ENCODE measurements at places on chromosomes 13 and 19. TPM values are rescaled to one million over a fixed set of nuclear protein-coding genes. Genes with fewer than 3 reads are reported as not detected.

GRCh38 chr13:50650592-50651504 is 192.6 kb downstream of the DLEU7 start:
- no peak for DNase-seq

The AMER2 gene
- 0.01 TPM for polyA plus RNA-seq

GRCh38 chr13:33381906-33382305 is 96.4 kb upstream of the STARD13 start:
- no peak for DNase-seq

- DNase-seq, result no peak
These were observed 31.3 kb upstream of the ISYNA1 start for GRCh38 chr19:18469069-18469846.

The ZNF541 gene
- polyA plus RNA-seq, result 0.25 TPM

The CABP5 gene
- polyA plus RNA-seq, result not detected

DNA sequence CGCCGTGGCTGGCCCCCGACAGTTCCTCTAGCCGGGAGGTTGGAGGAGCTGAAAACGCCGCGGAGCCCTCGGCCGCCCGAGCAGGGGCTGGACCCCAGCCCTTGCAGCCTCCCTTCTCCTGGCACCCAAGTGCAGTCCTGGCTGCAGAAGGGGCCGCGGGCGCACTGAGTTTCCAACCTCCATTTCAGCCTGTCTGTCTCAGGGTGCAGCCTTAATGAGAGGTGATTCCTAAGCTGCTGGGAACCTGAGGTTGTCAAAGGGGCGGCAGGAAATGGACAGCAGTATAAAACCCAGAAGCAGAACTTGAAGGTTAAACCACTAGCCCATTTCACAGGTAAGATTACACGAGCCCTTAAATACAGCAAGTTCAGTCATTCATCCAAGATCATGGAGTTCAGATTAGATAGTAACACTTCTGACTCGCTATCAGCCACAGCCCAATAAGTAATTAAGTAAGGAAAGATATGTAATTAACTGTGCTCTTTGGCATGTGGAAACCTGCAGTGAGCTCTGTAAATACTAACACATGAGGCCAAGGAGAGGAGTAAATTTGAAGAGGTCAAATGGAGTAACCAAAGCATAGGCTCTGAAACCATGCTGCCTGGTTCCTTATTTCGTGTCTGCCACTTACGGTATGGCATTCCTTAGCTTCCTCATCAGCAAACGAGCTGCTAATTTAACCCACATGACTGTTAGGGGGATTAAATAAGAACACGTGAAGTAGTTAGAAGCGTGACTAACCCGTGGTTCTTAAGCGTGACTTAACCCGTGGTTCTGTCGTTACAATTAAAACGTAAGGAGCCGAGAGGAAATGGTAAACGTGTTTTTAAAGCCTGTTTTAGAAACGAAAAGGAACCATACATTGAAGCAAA is 686 bp downstream of the SETDB2 start:
- no peak for DNase-seq

The FAM216B gene
- not detected for polyA plus RNA-seq

- no peak for DNase-seq
These were observed 1032.4 kb upstream of the MIR17HG start for GRCh38 chr13:90315061-90315460.

The AXL gene
- 55.0 TPM for polyA plus RNA-seq

DNA sequence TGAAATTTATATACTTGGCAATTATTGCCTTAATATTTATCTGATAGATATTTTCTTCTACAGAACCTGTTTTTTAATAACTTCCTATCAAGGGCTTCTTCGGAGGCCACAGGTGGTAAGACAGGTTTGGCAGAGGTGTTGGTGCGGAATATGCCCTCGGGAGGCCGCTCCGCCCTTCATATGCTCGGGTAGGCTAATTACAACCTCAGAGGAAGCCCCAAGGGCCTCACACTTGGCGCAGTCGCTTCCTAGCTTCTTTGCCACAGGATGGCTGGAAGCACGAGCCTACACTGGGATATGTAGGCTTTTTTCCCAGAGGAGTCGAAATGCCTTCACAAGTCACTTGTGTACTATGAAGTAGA is 68.8 kb downstream of the LMO7 start:
- DNase-seq, result no peak

The MRI1 gene
- 38.1 TPM for polyA plus RNA-seq

GRCh38 chr13:76683168-76683567 is 203.0 kb downstream of the KCTD12 start:
- no peak for DNase-seq

The ADM5 gene
- polyA plus RNA-seq, result 6.3 TPM

DNA sequence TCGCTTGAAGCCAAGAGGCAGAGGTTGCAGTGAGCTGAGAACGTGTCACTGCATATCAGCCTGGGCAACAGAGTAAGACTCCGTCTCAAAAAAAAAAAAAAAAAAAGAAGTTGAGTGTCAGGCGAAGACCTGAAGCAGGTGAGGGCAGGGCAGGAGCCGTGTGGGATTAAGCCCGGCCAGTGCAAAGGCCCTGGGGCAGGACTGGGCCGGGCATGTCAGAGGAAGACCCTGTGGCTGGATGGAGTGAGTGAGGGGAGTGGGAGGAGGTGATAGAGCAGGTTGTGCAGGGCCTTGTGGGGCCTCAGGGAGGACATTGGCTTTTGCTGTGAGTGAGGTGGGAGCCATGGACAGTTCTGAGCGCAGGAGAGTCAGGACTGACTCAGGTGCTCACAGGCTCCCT is 47.9 kb downstream of the TMED1 start:
- DNase-seq, result no peak

DNA sequence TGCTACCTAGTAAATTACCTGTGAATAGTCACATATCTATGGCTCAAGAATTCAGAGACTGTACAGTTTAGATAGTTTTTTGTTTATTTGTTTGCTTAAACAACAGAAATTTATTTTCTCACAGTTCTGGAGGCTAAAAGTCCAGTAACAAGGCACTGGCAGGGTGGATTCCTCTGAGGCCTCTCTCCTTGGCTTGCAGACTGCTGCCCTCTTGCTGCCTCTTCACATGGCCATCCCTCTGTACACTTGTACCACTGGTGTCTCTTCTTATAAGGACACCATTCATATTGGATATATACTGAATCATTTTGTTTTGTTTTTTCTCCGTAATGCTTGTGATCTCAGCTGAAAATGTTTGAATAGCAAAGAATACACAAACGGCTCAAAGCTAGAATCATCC is 56.4 kb upstream of the MIR17HG start:
- DNase-seq, result no peak

DNA sequence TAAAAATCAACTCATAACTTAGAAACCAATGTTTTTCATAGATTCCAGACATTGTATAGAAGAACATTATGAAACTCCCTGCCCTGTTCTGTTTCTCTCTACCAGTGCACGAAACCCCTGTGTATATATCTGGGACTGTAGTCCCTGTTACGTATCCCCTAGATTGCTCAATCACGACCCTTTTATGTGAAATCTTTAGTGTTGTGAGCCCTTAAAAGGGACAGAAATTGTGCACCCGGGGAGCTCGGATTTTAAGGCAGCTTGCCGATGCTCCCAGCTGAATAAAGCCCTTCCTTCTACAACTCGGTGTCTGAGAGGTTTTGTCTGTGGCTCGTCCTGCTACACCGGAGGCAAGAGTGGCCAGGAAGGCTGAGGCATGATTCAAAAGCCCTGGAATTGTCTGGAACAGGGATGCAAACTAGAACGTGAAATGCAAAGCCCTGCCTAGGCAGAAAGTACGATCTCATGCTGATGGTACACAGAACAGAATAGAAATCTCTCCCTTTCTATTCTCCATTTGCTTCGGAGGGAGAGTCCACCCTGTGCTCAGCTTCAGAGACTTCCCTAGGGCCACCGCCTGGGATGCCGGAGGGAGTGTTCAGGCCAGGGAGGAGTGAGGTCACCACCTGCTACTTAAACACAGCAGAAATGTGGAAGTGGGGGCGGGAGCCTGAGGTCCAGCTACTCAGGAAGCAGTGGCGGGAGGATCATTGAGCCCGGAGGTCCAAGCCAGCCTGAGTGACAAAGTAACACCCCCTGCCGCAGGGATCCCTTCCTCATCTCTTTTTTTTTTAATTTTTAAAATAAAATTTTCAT is 758 bp upstream of the ZNF888 start:
- no peak for DNase-seq

- DNase-seq, result no peak
These were observed 17.8 kb downstream of the LMTK3 start for GRCh38 chr19:48493718-48494401.

DNA sequence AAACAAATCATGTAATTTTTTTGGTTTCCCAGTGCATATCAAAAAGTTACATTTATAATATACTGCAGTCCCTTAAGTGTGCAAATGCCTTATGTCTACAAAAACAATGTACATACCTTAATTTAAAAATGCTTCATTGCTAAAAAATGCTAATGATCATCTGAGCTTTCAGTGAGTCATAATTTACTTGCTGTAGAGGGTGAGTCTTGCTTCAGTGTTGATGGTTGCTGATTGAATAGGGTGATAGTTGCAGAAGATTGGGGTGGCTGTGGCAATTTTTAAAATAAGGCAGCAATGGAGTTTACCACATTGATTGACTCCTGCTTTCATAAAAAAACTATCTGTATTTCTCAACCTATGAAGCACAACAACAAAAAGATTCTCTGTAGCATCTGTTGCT is 613.9 kb downstream of the TBC1D4 start:
- DNase-seq, result no peak

The GRK1 gene
- polyA plus RNA-seq, result 0.03 TPM

DNA sequence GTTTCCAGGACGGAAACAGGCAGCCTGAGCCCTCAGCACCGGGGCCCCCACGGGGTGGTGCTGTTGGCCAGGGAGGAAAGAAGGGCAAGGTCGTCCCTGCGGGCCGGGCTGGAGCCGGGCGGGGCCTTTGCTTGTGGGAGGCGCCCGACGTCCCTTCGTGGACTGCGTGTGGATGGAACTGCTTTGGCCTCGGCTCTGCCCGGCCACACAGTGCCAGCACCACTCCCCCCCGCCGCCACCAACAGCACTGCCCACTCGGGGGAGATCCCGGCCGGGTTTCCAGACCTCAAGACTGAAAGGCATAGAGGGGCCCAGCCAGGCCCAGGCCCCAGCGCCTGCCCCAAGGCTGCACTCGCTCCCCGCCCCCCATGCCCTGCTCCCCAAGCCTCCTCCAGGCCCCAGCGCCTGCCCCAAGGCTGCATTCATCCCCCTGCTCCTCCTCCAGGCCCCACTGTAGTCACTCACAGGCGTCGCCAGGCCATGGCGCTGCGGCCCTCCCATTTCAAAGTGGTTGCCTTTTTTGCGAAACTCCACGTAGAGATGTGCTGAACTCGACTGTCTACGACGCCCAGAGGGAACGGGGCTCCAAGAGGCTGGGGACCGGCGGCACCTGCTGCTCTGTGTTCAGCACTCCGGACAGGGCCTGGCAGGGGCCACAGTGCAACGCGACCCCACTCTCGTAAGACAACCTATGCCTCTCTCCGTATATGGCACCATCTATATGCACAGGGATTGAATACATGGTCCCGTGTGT is 22.5 kb downstream of the C13orf46 start:
- no peak for DNase-seq

- DNase-seq, result no peak
These were observed 236.8 kb upstream of the SERP2 start for GRCh38 chr13:44136696-44137268.

DNA sequence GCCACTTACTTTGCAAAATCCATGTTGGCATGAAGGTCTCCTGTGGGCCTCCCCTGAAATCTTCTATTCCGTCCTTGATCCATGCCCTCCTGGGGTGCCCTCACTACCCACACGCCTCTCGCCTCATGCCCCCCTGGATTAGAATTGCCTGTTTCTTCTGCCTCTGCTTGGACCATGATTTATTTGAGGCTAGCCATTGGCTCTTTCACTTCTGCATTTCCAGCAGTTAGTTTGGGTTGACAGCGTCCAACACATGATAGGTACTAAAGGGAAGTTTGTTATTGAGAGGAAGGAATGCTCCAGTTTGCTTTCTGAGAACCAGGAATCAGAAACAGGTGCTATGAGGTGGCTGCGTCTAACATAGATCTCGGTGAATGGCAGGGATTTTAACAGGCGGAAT is 30.5 kb upstream of the TPTE2 start:
- DNase-seq, result no peak
